ENCODE measurements at places on chromosomes 3 and 15.

DNA sequence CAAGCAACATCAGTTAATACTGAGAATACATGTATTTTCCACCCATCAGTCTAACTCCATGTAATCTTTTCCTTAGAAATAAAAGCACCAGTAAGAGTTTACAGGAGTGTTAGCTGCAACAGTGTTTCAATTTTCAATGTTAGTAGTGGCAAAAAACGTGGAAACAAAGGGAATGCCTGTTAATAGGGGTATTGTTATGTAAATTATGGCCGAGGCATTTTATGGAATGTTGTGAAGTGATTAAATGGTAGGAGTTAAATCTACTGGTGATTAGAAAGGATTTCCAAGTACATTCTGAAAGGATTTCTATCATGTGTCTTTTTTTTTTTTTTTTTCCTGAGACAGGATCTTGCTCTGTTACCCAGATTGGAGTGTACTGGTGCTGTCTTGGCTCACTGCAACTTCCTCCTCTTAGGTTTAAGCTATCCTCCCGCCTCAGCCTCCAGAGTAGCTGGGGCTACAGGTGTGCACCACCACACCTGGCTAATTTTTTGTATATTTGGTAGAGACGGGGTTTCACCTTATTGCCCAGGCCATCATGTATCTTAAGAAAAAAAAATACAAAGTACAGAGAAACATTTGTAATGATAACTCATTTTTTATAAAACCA lies 6.6 kb downstream of the ATP6V1A start:
- no peak for DNase-seq

DNA sequence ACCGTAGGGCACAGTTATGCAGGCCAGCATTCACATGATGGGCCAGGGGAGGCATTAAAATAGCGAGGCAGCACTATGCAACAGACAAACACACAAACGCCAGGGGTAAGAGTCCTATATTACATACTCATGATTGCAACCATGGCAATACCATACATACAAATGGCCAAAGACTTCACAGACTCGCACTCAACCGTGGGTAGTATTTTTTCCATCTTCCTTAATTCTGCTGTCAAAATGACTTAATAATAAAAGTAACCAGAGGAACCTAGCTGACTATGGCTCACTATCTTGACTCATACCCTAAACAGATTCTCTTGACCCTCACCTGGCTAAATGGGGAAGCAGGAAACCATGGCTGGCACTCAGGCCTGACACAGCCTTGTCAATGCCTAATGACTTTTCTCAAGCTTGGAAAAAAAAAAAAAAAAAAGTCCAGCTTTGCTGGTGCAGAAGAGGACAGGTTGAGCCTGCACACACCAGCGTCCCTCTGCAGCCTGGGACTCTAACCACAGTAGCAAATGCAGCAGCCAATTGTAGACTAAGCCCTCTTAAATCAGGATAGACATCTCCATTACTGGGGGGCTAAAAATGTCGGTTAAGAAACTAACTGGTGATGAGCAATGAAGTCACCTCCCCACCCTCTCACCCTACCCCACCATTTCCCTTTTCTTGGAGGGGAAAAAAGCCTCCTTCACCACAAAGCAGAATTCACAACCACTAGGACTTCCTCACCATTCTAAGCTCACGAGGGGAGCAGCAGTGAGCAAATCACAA lies 23.1 kb downstream of the CCDC12 start:
- DNase-seq: no peak

DNA sequence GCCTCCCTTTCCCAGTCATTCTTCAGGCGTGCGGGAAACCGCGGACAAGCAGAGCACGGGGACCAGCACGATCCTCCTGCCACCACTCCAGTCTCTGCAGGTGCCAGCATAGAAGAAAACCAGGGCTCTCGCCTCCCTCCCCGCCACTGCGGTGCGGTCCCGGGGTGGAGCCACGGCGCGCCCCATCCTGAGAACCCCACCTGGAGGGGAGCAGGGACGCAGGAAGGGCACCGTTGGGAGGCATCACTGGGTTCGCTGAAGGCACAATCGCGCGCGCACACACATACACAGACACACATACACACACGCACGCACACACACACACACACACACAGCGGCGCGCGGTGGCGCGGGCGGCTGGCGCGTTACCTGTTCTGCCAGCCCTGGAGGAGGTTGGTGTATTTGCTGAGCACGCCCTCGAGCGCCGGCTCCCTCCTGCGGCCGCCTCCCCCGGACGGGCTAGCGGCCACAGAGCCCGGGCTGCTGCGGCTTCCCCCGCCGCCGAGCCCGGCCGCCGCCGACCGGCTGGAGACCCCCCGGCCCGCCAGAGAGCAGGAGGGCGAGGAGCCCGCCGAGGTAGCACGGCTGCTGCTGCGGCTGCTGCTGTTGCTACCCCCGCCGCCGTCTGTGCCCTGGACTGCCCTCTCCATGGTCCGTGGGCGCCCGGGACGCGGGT lies 394 bp downstream of the OSBPL10 start:
- peak; percentile 42 for DNase-seq

- peak; percentile 44 for DNase-seq
Observed at GRCh38 chr3:29335943-29336342, 55.1 kb downstream of the RBMS3 start.

DNA sequence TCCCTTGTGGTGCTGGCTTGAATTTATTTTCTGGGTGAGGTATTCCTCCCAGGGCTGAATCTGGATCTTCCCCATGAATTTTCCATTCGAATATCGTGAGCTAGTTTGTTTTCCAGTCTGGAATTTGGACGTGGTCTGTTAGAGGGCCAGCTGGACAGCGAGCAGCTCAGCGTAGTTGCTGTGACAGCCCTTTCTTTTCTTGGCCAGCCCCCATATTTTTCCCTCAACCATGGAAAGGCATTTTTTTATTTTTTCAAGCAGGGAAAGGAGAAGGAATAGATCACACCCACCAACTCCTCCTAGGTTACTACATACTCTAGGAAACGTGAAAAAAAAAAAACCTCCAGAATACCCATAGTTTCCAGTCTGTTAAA lies 152.0 kb downstream of the KLHL25 start:
- DNase-seq: no peak

DNA sequence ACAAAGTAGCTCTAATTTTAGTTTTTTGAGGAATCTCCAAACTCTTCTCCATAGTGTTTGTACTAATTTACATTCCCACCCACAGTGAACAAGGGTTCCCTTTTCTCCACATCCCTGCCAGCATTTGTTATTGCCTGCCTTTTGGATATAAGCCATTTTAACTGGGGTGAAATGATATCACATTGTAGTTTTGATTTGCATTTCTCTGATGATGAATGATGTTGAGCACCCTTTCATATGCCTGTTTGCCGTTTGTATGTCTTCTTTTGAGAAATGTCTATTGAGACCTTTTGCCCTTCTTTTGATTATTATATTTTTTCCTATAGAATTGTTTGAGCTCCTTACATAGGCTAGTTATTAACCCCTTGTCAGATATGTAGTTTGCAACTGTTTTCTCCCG lies 239.9 kb upstream of the TPM1 start:
- no peak for DNase-seq

DNA sequence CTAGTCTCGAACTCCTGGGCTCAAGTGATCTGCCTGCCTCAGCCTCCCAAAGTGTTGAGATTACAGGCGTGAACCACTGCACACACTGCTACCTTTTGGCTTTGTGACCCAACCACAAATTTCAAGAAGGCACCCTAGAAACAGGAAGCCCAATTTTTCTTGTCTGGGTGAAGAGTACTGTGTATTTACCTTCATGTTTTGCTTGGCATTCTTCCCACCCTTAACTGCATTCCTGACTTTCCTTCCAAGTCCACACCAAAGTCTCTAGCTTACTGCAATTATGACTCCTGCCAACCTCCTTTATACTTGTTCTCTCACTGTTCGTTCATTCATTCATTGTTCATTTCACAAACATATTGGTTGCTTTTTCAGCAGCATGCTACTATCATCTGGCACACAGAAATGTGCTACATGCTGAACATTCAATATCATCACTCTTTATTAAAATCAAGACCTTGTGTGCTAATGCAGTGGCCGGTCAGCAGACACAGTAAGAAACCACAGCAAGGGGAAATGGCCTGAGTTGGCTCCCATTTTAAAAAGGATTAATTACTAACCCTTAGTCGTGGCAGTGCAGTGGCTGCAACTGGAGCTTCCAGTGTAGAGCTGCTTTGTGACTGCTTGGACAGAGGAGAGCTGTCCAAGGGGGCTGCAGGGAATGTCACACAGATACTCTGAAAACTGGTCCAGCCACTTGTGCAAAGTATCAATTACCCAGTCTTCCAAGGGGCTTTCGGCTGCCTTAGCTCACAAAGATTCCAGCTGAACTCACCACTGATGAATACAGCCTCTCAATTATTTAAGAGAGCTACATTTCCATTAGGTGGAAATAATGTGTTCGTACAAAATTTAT lies 94.0 kb downstream of the ETFA start:
- peak; percentile 40 for DNase-seq

- DNase-seq: peak; percentile 70
Observed at GRCh38 chr15:48696627-48697312, 51.3 kb upstream of the FBN1 start.

DNA sequence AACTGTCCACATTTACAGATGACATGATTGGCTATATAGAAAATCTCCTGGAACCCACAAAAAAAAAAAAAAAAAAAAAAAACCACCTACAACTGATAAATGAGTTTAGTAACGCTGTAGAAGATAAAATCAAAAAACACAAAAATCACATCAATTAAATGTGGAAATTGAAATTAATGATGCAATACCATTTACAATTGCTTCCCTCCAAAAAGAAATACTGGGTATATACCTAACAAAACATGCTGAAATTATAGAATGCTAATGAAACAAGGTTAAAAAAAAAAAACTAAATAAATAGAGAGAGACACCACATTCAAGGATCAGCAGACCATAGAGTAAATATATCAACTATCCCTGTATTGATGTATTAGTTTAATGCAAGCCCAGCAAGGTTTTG lies 215.7 kb downstream of the ULK4 start:
- no peak for DNase-seq

DNA sequence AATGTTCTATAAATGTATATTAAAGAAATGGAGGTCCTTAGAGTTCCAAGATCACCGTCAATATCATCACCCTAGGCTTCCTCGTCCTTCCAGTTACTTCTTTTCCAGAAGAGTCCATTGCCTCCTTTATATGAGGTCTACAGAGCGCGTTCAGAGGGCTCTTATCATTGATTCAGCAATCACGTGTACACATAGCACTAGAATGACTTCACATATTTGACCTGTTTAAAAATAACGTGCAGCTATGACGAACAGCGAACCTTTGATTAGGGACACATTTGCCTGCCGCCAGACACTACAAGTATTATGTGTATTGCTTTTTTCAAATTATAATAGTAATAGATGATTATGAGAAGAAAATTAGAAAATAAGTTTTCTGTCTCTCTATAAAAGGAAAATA lies 26.0 kb downstream of the IGF1R start:
- DNase-seq: no peak

DNA sequence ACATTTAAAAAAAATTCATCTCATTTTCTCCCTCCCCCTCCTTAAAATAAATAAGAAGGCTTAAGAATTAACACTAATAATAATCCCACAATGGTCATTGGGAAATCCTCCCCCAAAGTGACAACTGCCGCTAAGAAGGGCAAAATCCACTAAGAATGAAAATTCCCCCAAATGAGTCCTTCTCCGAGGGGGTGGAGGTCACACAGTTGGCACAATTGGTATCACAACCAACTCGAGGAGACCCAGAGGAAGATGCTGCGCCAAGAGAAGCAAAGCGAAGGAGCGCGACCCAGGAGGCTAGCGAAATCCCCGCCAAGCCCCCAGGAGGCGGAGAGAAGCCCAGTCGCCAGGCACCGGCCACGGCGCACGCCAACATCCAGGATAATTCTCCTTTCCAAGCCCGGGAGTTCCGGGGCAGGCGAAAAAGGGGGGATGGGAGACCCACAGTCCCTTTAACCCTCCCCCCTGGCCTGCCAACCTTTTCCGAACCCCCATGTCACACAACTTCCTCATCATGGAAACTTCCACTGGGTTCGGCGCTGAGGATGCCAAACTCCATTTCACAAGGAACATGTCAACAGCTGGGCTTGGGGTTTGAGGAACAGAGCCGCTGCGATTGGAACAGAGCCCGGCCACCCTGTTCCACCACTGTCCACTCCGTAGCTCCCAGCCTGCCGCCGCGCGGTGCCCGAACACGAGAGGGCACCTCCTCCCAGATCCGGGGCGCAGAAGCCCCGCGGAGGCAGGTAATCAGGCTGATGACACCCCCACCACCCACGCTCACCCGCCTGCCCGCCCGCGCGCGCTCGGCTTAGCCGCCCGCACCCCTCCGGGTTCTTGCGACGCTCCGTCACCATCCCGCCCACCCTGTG lies 668 bp downstream of the THRB start:
- no peak for DNase-seq

DNA sequence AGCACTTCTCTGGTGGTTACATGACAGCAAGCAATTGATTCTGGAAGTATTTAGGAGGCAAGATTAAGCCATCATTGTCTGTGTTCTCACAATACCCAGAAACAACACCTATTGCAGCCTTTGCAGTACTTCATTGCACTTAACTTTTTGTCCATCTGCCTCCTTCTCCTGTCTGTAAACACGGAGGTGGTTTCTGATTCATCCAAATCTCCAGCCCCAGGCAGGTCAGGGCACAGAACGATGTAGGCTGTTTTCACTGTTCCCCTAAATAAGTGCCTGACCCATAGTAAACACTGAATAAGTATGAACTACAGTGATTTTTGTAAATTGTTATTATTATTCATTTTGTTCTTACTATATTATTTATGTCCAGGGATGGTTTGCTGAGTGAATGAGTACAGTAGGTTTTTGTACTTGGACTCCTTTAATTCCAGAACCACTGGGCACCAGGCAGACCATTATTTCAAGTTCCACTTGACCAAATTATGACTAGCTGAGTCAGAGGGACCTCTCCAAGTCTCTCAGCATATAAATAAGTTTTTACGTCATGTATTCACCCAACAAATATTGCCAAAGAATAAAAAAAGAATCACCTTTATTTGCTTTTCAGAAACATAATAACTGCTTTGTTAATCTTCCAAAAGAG lies 283.3 kb upstream of the TRIM42 start:
- DNase-seq: no peak

Data from fibroblast of skin of back (primary cell).